Hematopoietic multipotent progenitor cell treated with erythropoietin and hydrocortisone succinate and interleukin-3 and kit ligand, for 17 days (in vitro differentiated cells): ENCODE measurements at places on chromosomes 7 and 10.

- no peak for DNase-seq
These were observed 247.3 kb downstream of the SEMA3A start for GRCh38 chr7:83947260-83947659.

DNA sequence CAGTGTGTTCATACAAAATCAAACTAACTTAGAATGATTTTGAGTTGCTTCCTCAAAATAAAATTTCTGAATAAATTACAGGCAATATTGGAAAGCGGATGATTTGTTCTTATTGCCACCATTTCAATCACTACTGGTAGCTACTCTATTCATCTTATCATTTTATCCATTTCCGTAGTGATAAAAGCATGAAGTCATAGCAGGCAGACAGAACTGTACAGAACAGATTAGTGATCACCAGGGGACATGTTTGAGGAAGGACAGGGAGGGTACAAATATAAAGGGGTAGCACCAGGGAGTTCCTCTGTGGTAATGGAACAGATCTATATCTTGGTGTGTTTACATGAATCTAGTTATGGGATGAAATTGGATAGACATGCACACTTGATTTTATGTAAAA, 138.5 kb downstream of the WNT2 start:
- no peak for DNase-seq

- DNase-seq: no peak
These were observed 8.0 kb downstream of the VSIR start for GRCh38 chr10:71765176-71765904.

- DNase-seq: no peak
These were observed 57.4 kb downstream of the ZNF736 start for GRCh38 chr7:64371116-64371515.

GRCh38 chr10:73625004-73625883, 16.0 kb downstream of the MYOZ1 start:
- DNase-seq: no peak

- DNase-seq: peak; percentile 88
These were observed 45.1 kb downstream of the AMZ1 start for GRCh38 chr7:2732959-2733584.

DNA sequence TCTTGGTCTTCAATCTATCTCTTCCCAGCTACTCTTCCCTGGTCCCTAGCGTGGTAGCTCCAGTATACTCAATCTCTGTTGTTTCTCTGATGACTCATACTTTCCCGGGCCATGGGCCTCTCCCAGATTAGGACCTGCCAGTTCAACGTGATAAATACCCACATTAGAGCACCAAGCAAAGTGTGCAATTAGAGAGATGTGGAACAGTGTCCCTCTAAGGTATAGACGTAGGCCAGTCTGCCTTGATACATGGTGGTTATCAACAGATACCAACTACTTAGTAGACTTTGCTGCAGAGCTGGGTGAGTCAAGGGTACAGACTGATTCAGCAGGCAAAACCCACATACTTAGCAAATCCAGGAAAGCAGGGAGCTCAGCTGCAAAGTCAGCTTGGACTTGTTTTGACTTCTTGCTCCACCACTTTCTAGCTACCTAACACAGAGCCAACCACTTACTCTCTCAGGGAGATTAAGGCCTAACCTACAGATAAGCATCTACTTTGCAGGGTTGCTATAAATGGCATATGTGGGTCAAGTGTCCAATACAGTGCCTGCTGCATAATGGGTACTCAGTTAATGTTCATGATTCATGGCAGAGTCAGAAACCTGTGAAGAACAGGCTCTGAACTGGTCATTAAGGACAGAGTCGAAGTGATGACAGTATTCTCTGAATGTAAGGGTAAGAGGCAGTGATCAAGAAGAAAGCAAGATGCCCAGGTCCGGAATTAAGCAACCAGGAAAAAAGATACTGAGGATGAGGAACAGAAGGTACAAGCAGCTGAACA, 176.1 kb downstream of the CHN2 start:
- DNase-seq: no peak

DNA sequence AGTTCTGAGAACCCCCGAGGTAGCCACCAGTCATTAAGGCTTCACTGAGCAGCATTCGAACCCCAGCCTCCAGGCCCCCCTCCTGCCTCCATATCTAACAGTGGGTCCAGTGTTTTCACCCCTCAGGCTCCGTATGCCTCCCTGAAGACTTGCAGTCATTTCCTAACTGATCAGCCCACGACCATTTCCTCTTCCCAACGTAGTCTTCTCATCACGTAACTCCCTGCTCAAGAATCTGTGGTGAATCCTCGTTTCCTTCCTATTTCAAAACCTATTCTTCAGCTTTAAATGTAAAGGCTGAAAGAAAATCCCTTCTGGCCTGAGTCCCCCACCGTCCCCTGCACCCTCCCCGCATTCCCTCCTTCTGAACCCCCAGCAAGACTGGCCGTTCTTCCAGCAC, 21.1 kb downstream of the FRMD4A start:
- DNase-seq: no peak

DNA sequence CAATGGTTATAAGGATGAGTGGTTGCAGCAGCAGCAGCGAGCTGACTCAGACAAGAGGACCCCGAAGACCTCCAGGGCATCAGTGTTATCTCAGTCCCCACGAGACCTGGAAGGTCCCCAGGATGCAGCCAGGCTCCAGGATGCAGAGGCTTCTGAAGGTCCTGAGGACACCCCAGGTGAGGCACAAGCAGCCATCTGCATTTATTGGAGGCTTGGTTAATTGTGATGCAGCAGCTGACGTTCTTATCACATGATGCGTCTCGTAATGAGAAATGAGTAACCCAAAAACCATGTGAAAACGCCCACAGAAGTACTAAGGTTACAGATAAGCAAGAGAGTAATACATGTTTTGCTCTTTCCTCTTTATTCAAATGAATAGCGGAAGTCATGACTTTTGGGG, 17.4 kb downstream of the C7orf57 start:
- no peak for DNase-seq

- no peak for DNase-seq
These were observed 108.5 kb downstream of the FAM107B start for GRCh38 chr10:14665865-14666857.

DNA sequence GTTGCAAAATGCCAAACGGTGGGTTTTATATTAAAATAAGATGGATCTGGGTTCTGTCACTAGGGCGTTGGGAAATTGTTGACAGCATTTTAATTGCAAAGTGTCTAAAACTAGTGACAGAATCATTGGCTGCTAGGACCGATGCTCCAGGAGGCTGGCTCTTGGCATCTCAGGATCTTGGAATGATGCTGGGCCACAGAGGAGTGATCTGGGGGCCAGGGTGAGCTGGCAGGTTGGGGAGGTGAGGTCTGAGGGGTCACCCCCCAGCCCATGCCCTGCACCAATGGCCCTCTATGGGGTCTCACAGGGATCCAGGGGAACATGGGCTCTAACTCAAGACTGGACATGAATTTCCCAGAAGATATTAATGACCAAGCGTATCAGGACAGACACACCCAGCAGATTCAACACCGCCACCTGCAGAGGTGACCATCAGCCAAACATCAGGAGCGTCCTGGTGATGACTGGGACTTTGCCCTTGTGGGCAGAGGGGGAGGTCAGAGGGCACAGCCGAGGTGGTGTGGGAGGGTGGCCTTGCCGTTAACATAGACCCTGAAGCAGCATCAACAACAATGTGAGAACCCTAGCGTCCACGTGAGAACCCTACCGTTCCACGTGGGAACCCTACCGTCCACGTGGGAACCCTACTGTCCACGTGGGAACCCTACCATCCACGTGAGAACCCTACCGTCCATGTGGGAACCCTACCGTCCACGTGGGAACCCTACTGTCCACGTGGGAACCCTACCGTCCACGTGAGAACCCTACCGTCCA, 89.0 kb upstream of the PPP2R2D start:
- no peak for DNase-seq

DNA sequence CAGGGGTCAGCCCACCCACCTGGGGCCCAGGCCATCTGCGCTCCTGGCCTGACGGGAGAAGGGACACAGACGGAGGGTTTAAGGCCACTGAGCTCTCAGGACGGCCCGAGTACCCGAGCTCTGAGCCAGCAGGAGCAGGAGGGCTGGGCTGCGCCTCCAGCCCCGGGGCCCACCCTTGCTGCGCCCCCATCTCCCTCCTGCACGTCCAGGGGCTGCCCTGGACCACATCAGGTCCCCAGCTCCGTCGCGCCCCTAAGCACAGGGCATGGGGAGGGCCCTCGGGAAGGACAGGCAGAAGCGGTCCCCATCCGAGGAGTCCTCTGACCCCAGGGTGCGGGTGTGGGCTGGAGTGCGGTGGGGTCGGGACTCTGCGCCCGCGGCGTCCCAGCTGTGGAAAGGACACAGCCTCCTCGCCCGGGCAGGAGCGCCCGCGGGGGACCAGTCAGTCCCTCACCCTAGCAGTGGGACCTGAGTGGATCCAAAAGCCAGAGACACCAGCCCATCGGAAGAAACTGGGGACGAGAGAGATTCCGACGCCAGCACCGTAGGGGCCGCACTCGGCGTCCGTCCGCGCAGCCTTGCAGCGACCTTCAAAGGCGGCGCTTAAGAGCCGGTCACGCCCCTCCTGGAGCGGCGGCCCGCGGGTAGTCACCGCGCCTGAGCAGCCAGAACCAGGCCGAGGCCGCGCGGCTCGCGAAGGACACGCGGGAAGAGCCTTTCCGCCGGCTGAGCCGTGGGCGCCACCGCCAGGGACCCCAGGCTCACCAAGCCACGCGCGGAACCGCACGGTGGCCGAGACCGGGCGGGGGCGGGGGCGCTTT, 15.9 kb downstream of the CAMK2B start:
- DNase-seq: no peak

DNA sequence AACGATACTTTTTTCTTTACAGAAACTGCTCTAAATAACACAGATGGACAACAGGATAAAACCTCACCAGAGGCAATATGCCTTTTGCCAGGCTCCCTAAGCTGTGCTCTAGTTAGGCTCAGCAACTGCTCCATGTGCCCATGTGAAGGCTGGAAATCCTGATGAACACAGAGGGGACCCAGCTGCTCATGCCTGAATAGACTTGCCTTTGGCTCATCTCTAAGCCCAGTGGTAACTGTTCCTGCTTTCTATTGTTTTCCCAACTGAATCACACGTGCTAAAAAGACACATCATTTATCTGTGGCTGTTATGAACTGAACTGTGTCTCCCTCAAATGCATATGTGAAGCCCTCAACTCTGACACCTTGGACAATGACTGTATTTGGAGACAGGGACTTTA, 110.4 kb downstream of the RNF216 start:
- no peak for DNase-seq

DNA sequence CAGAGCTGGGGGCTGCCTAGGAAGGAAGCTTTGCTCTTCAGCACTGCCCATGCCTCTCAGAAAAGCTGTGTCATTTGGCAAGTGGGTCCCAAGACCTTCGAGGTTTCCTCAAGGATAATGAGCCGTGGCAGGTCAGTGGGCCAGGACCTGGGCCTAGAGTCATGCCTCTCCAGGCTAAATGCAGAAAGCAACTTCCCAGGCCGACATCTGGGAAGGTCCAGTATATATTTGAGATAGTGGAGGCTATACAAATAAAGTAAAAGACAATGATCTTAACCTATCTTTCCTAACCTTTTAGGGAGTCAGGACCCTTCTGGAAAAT, 2.4 kb upstream of the HOXA10 start:
- DNase-seq: no peak

DNA sequence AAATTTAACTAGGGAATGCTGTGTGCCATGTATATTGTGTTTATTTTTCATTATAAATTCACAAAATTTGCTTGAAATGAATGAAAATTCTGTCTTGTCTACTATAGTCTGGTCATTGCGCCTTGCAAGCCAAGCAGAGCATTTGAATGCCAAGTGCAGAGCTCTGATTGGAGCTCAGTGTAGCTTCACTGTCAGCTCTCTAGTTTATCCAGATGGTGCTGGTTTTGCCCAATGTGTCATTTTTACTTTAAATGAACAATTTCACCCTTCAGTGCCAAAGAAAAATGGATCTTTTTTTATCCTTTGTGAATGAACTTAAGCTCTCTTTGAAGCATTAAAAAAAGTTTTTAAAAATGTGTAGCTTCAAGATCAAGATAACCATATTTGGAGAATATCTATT, 225.6 kb upstream of the CACNA2D1 start:
- no peak for DNase-seq

GRCh38 chr10:59623133-59624121, 86.2 kb downstream of the SLC16A9 start:
- DNase-seq: no peak
